GM12878 (cell line): ENCODE measurements at places on chromosomes 4 and X.

- DNase-seq: no peak
Observed at GRCh38 chr4:100016191-100016590, 66.1 kb upstream of the H2AZ1 start.

- DNase-seq: no peak
Observed at GRCh38 chr4:87659247-87659931, 9.3 kb downstream of the DMP1 start.

GRCh38 chrX:153970357-153971123 is 1.1 kb downstream of the HCFC1 start:
- no peak for DNase-seq

- DNase-seq: peak; percentile 89
Observed at GRCh38 chr4:158809611-158810486, 41.0 kb downstream of the FNIP2 start.

DNA sequence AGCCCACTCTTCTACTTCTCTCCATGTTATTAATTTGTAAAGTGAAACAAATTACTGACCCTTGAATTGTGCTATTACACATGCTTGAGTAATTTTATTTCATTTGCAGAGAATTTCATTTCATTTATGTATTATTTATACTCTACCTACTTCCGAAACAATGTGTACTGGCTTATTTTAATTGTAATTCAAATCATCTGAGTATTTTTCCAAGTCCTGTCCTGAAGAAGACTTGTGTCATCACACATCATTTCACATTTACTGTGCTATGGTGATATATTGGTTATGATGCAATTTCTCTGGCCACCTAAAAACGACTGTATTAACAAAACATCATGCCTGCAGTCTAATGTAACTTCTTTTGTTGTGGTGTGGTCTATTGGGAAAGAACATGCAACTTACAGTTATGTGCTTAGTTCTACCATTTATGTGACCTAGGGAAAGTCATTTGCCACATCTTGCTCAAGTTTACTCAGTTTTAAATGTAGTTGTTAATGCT is 384.5 kb downstream of the RPA4 start:
- no peak for DNase-seq

- no peak for DNase-seq
Observed at GRCh38 chrX:123626962-123627361, 105.9 kb downstream of the THOC2 start.

GRCh38 chrX:39996536-39996935 is 101.2 kb downstream of the BCOR start:
- no peak for DNase-seq

DNA sequence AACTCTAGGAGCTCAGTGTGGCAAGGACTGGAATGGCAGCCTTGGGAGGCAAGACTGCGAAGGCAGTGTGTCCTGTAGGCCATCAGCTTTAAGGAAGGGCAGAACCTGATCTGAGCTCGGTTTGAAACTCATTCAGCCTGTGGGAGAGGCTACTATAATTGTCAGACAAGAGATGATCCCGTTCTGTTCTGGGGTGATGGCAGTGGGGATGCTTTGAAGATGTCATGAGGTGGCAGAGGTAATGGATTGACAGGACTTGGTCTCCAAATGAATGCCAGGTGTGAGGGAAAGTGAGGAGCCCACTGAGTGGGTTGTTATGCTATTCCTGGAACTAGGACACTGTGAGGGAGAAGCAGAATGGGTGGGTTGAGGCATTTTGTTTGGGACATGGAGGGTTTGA is 144.9 kb downstream of the PJA1 start:
- DNase-seq: no peak

GRCh38 chr4:188296331-188296730 is 157.1 kb downstream of the TRIML1 start:
- no peak for DNase-seq

DNA sequence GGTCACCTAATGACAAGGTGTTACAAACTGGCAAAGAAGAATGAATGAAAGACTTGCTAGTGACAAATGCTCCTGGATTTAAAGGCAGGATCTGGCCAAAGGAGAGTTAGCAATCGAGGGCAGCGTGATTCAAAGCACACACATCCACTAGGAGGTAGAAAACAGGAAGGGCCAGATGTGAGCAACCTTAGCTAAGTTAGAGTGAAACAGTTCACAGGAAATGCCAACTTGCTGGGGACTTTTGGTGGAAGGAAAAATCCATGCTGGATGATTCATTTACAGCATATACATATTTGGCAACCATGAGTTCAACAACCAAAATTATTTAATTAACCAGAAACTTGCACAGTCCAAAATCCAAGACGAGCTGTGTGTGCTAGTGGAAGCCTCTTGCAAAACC is 276.9 kb downstream of the PTTG2 start:
- DNase-seq: no peak

- no peak for DNase-seq
Observed at GRCh38 chr4:128721896-128722295, 87.6 kb upstream of the JADE1 start.

DNA sequence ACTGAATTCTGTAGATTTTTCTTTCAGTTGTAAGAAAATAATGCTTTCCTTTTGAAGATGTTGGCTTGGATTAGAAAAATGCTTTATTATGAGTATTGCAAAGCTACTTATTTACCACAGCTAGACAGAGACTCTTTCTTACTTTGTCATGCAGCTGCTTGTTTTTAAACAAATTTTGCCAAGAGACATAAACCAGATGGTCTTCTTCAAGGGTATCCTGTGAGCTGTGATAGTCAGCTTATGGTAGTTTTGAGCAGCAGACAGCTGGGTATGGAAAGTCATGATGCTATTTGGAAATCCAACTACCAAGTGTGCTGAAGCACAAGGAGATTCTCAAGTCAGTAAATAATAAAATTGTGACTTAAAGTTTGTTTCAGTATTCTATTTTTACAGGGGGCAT is 941.5 kb downstream of the DMD start:
- no peak for DNase-seq

- DNase-seq: no peak
Observed at GRCh38 chr4:185108185-185108584, 34.9 kb upstream of the SLC25A4 start.

GRCh38 chr4:83191026-83191425 is 76.5 kb upstream of the PLAC8 start:
- no peak for DNase-seq

DNA sequence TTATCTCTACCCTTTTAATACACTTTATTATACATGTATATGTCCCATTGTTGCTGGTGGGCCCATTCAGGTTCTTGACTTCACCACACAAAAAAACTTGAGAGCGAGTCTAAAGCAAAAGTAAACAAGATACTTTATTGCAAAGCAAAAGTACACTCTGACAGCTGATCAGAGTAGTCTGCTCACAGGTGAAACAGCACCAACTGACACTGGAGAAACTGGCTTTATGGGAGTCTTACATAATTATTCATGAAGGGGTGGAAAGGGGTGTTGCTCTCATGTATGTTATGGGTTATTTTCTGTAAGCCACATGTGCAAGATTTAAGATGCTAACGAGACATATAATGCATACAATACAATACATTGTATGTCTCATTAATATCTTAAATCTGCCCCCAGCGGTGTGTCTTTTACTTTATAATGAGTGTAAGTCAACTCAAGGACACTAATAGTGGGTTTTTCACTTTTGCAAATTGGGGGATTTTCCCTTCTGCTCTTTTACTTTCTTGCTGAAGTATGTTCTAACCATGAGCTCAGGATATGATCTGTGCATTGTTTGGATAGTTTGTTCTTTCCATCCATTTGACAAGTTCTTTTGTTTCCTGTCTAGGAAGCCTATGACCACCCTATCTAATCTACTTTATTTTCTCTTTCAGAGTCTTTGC is 256.1 kb upstream of the ITM2A start:
- no peak for DNase-seq

DNA sequence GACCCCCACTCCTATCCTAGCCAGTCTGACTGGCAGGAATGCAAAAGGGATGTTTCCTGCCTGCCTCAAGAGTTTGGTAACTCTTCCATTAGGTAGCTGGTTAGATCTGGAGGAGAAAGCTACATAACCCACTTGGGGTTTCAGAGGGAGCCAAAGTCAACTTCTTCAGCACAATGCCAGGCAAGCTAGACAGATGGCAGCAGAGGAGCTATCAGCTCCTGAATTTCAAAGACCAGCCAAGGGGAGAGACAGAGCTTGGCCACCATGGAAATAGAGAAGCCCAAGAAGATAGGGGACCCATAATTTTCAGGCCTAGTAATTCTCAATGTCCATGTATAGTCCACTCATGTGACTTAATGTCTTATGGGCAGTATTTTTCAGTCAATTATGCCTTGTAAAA is 56.4 kb downstream of the PGRMC1 start:
- DNase-seq: no peak

DNA sequence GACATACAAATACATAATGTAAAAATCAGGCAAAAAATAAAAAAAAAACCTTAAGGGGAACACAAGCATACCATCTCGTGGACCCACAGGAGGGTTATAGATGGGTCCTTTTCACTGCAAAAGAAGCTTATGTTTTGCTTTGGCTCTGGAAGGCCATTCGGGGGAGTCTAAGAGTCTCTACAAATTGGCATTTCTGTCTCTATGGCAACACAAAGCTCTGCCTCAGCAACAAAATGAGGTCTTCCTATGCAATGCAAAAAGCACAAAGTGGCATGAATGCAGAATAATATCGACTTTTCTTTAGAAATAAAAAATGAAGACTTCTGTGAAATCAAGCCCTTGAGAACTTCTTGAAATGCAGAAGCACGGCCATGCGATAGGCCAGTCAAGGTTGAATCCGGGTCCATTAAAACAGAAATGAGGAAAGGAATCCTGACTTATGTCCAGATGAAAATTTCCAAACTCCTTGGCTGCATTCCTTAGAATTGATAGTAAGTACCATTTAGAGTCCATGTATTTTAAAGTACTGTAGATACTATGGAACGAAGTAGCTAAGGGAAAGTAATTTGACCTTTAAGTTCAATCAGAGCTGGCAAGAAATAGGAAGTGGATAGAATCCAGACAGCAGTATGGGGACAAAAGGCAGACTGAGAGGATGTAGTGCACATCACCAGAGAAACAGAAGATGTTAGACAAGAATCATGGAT is 63.7 kb upstream of the PDLIM3 start:
- no peak for DNase-seq

DNA sequence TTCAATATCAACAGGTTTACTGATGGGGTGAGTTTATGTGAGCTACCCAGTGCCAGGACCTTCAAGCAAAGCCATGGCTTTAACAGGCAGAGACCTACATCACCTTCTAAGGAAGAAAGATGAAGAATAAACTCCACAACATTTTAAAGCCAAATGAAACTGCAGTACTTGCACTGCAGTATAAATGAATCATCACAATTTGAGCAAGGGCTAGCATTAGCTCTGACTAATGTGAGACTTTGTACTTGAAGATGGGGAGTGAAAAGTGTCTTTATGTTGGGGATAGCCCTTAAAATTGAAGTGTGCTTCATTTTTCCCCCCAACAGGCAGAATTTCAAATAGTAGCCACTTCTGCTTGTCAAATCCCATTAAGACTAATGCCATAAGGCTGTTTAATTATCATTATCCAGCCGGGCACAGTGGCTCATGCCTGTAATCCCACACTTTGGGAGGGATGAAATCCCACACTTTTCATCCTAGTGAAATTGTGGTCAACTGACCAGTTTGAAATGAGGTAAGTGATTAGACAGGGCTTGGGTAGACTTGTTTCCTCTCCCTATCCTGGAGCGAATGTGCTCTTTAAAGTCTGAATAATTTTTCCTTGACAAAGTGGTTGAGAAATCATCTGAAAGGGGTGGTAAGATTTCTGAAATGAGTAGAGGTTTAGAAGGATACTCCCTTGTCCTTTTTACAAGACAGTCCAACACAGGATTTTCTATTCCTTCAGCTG is 27.2 kb upstream of the GPR34 start:
- no peak for DNase-seq

DNA sequence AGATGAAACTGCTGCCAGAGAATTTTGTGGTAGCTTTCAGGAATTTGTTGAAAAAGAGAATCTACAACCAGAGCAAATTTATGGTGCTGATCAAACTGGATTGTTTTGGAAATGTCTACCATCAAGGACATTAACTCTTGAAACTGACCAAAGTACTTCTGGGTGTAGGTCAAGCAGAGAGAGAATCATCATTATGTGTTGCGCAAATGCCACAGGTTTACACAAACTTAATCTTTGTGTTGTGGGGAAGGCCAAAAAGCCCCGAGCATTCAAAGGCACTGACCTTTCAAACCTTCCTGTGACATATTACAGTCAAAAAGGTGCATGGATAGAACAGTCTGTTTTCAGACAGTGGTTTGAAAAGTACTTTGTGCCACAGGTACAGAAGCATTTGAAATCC is 2.1 kb downstream of the TIGD2 start:
- no peak for DNase-seq

DNA sequence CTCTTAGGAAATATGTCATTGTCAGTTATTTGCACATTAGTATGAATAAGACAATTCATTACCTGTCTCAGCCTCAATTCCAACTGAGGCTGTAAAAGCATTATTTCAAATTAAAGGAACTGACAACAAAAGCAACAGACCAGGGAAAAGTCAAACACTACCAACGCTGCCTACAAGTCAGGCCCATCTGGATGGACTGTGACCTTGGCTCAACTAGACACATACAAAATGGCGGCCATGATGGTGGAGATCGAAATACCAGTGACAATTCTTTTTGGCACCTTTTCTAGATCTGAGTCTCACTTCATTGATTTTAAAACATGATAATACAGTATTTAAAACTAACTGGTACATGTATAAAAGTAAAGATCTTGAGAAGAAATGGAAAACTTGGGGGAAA is 160.7 kb downstream of the DHX15 start:
- no peak for DNase-seq

- no peak for DNase-seq
Observed at GRCh38 chrX:13028871-13029636, 15.4 kb downstream of the FAM9C start.

DNA sequence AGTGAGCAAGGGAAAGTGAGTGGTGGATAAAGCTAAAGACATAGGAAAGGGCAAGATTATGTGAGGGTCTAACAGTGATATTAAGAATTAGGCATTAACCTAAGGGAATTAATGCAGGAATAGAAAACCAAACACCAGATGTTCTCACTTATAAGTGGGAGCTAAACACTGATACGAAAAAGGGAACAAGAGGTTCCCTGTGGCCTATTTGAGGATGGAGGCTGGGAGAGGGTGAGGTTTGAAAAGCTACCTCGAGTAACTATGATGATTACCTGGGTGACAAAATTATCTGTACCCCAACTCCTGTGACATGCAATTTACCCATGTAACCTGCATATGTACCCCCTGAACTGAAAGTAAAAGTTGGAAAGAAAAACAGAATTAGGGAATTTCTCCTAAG is 79.0 kb downstream of the ANXA3 start:
- DNase-seq: no peak

GRCh38 chr4:110675426-110675825 is 52.5 kb upstream of the PITX2 start:
- no peak for DNase-seq

DNA sequence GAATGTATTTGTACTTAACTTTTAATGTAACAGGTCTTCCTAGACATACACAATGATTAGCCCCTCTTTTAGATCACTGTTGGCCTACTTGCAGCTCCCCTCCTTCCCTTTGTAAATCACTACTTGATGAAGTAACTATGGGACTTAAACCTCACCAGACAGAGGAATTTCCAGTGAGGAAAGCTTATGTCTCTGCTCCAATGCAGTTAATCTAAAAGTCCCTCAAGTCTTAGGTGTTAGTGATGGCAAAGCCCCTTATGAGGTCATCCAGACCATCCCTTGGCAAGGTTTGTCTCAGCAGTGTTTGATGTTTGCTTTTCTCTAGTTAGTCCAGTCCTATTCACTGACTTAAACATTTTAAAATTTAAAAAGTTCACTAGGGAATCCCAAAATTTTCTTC is 877.3 kb upstream of the INTU start:
- no peak for DNase-seq

GRCh38 chr4:100848841-100849240 is 331.0 kb upstream of the EMCN start:
- no peak for DNase-seq
